Fibroblast of skin of scalp (primary cell): ENCODE measurements at places on chromosomes 12 and 14.

DNA sequence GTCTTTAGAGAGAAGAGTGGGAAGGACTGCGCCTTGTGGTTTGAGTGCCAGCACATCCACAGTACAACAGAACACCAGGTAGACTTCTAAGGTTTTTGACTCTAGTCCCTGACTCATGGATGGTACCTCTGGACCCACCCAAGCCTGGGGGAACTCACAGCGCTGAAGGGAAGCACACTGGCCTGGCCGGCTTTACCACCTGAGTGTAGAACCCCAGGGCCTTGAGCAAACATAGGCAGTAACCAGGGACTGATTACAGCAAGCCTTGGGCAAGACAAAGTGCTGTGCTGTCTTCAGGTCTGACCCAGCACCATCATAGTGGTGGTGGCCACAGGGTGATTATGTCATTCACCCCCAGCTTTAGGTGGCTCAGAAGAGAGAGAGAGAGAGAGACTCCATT, 17.2 kb downstream of the EML5 start:
- DNase-seq, result no peak

DNA sequence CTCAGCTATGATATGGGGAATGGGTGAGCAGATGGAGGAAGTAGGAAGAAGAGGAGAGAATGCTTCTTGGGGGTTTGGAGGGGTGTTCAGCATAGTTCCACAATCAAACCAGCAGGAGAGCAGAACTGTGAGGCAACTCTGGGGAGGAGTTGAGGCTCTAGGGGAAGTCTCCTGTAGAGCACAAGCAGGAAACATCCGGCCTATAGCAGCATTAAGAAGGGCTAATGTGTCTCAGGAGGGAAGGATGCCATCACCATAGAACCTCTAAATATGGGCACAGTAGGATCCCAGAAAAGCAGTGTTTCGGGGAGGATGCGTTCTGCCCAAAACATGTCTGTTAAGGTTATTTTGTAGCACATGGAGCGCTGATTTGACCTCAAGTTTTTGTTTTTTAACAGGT, 8.4 kb upstream of the SALL2 start:
- DNase-seq, result no peak

- DNase-seq, result no peak
Observed at GRCh38 chr12:84689638-84690037, 223.0 kb downstream of the SLC6A15 start.

DNA sequence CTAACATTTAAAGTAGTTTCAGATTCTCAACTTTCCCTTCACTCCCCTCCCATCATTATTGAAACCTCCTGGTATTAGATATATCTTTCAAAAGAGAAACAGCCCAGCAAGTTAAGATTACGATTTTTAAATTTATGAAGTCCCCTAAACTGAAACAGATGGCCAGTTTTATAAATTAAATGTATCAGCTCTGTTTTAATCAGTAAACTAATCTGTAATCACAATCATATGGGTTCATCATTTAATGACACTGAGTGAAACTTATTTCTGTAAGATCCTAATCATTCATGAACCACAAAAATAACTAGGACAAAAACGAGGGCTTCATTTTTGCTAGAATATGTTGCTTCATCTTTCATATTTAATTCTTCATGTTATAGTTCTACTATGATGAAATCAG, 137.8 kb downstream of the EPS8 start:
- DNase-seq, result no peak

GRCh38 chr12:132083614-132083940, 60.5 kb downstream of the DDX51 start:
- DNase-seq, result no peak

GRCh38 chr14:101193106-101193844, 289.8 kb upstream of the RTL1 start:
- DNase-seq, result no peak

DNA sequence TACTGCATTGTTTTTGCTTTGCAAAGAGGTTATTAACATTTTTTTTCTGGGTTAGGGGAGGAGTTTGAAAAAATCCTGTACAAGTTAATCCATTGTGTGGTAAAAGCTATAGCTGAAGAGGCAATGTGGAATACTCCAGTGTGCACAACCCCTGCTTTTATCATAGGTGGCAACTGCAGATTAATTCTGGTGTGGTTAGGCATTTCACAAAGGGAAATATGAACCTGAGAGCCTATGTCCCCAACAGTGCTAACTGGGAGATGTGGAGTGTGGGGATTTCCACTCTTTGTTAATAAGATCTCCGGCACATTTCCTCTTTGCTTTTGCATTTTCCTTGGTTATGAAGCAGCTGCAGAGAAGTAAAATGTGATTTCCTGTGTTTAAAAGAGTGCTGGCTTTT, 33.6 kb downstream of the PRORP start:
- no peak for DNase-seq
